Ureter (tissue), 1 donor: ENCODE measurements at places on chromosomes 6 and 20. TPM values are rescaled to one million over a fixed set of nuclear protein-coding genes. Genes with fewer than 3 reads are reported as not detected.

GRCh38 chr6:166938704-166939103, 17.6 kb downstream of the RNASET2 start:
- DNase-seq = no peak

DNA sequence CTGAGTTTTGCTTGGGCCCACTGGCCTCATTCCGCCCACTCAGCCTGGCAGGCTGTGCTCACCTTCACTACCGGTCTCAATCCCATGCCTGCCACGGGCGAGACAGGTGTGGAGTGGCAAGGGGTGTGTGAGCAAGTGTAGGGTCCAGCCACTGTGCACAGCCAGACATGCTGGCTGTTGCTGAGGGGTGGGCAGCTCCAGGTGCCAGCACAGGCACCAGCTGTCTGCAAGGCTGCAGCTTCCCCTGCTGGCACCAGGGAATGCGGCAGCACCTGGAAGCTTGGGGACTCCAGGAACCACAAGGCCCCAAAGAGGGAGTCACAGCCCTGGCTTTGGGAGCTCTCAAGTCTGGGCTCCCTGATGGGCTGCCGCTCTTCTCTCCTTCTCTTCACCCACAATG, 372.7 kb downstream of the CBLN4 start:
- DNase-seq = no peak

DNA sequence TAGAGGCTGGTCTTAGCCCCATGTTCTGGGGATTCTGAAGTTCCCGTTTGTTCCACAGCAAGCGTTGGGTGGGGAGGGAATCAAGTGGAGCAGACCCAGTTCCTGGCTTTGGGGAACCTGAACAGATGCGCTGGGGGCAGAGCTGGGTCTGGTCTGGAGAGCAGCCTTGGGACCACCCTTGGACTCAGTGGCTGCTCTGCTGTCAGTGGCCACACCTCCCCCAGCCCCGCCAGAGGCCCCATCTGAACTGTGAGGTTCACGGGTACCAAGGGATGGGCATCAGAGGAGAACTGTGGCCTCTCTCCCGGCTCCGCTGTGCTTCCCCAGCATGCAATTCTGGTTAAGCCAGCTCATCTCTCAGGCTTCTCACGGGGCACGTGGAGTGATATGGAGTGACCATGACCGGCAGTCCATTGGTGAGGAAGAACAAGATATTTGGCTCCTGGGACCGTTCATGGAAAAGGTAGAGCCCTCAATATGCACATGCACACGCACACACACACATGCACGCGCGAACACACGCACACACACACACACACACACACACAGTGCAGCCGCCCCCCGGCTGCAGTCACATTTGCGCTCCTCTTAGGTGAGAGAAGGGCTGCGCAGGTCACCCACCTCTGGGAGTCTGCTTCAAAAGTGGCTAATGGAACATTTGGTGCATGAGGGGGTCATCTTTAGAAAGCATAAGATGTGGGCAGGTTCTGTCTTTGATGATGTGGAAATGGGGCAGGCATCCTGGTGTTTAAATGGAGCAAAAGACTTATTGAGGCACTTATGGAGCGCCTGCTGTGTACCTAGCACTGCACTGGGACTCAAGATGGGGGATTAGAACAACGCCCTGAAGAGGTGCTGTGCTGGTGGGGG, 6.0 kb downstream of the DLGAP4 start:
- DNase-seq = no peak

DNA sequence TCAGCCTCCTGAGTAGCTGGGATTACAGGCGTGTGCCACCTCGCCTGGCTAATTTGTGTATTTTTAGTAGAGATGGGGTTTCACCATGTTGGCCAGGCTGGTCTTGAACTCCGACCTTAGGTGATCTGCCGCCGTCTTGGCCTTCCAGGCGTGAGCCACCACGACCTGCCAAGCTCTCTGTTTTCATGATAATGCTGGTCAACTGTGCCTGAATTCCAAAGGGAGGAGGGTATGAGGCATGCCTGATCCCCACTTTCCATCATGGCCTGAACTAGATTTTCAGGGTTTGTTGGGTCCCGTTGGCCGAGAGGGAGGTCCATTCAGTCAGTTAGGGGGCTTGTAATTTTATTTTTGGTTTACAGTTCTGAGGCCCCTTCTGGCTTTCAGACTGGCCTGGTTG, 28.0 kb upstream of the ANGPT4 start:
- no peak for DNase-seq

DNA sequence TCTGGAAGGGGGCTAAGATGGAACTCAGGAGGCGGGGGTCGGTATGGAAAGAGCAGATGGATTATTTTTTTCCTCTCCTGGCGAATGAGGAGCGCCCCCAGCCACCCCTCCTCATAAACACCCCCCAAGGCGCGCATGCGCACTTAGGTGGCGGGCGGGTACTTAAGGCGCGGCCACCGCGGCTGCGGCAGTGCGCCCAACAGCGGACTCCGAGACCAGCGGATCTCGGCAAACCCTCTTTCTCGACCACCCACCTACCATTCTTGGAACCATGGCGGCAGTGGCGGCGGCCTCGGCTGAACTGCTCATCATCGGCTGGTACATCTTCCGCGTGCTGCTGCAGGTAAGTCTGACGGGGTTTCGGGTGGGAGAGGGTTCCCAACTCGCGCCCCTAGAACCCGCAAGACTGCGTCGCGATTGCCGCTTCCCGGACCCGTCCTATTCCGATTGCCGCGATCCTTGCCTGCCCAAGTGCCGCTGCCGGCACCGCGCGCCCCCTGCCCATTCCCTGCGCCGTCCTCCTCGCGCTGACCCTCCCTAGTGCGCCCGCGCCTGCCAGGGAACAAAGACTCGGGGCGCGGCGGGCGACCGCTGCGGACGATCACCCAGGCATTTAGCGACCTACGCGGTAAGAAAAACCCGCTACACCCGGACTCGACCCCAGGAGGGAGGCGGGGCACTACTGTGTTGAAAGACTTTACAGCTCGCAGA, at the start of gene NNAT:
NNAT (plus strand) TSS at position 190 of the 711 bp plus-strand sequence; CDS start at position 272, 82 bp downstream.
- no peak for DNase-seq

GRCh38 chr20:62066983-62067433, 1.3 kb upstream of the TAF4 start:
- DNase-seq = no peak

DNA sequence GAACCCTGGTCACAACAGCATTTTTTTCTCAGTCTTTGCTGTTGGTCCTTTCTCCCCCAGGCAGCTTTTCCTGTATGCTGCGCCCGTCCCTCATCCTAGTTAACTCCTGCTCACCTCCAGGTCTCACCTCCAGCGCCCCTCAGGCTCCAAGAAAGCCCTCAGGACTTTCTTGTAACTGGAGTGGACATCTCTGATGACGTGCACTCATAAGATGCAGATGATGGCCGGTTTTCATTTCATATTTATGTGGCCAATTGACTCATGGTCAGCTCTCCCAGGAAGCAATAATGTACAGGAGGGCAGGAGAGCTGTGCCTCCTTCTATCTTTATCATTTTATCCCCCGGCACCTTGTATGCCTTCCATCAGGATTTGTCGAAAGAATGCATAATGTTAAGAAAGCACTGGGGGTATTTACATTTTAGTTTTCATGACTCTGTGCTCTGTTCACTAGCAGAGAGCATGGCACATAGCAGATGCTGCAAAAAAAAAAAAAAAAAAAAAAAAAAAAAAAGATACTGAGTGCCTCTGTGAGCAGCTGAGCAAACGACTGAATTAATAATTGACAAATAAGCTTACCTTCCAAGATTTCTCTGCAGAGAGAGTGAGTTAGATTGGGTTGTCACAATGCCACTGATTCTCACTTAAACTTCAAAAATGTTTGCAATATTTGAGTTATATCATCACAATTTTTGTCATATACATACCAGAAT, 170.2 kb downstream of the DOK5 start:
- DNase-seq = no peak

DNA sequence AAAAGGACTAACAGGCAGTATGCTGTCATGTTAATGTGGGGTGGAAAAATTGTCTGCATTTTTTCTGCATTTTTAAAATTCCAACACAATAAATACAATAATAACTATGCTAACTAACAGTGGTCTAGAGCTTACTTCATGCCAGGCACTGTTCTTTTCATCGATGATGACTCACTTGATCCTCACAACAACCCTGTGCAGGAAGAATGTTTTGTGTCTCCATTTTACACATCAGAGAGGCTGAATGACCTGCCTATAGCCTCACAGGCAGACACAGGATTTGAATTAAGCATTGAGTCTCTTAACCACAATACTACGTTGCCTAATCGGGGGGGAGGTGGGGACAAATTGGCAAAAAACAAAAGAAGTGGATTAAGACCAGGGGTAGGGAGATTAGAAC, 26.9 kb upstream of the FANCE start:
- DNase-seq = no peak

DNA sequence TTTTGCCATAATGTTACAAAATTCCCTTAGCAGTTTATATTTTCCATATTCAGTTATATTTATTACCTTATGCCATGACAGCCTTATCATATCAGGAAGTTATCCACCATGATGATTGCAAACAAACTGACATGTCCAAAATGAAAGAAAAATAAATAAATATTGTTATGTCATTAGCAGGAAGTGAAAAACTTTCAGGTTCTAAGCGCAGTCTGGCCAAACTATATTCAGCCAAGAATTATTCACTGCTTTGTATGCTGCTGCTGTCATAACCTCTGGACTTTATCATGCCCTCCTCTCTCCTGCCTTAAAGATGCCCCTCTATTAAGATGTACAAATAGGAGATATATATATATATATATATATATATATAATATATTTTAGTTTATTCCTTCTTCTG, 27.7 kb upstream of the DEFB112 start:
- no peak for DNase-seq

- peak; percentile 53 for DNase-seq
Measured at GRCh38 chr20:59403261-59403961, 103.0 kb downstream of the EDN3 start.

DNA sequence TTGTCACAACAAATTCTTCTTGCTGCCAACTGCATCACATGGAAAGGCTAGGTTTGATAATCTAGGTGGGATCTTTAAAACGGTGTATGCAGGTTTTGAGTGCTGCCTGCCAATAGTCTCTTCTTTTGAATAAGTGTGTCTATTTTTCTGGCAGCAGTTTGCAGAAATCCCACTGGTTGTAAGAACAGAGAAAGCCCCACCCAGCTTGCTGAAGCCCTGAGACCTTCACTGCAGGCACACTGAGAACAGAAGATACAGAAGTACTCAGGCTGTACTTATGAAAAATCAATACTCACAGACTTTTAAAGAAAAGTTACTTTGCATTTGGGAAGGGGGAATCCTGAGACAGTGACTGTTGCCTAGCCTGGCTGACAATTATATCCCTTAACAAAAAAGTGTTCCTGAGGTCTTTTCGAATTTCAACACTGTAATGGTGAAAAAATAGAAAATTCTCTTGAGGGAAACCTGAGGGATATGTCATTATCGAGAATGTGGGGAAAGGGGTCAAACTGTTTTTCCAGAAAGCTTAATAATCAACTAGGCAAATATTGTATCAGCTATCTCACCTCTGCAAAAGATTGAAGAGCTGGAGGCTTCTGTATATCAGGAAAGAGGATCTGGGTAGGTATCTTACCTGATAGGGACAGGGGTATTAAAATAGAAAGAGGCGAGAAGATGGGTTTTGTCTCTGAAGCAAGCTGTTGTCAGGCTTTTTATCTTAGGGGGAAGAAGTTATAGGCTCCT, 199.9 kb downstream of the LRFN2 start:
- DNase-seq = no peak

DNA sequence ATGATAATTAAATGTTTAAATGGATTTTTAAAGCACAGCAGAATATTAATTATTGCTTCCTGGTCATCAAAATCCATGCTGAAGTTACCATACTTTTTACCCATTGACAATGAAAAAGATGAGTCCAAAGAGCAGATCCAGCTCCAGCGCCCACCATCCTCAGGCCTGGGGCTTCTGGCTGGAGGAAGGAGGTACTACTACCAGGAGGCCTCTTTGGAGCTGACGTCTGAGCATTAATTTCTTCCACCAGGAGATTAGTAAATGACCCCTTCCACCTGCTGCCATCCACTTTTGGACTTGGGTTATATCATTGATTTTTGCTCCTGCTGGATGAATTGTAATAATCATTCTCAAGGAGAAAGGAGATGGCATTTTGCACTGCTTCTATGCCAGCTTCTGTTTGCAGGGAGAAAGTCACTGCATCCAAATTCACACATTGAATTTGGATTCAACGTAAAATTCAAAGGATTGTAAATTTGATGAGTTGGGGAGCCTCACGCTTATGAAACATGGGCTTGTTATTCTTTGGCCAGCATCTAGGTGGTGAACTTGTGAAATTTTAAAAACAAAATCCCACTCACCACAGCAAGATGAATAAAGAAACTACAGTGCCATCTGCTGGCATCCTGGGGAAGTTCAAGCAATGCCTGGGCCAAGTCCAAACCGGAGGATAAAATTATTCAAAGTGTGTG, 121.8 kb downstream of the SASH1 start:
- DNase-seq = peak; percentile 83

DNA sequence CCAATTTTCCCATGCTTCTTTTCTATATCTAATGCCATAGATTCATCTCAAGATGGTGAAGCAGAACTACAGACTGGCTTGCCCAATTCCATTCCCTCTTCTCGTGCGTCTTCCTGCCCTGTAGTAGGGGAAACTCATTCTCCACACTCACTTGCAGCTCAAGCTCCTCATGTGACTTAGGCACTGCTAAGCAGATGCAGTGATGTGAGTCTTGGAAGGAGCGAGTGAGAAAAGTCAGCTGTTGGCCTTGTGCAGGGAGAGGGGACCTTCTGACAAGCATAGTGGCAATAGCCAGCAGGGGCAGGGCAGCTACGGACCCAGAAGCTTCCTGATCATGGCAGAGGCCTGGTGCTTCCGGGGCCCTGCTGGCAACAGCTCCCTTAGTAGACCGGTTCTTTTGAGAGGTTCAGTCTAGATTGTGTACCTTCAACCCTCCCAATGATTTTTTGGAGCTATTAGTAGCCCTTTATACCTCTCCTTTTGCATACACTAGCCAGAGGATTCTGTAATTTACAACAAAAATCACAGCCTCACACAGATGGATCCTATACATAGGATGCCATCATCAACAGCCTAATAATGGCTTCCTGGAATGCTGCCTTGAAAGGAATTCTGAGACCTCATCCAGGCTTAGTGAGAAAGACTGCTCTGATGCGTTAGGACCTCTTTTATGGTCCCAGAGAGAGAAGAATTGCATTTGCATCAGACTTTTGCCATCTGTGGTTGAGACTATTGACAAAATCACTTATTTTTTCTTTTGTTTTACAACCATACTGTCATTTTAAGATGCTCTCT, 121.5 kb upstream of the RIPOR2 start:
- DNase-seq = no peak

- no peak for DNase-seq
Measured at GRCh38 chr6:33339193-33339592, 21.6 kb upstream of the ZBTB22 start.

Gene HLA-DRB1
- total RNA-seq = 109 TPM

Gene CRISP2
- total RNA-seq = 0.60 TPM

Gene MUCL3
- not detected for total RNA-seq

Gene FAXC
- 2.7 TPM for total RNA-seq

Gene CST7
- total RNA-seq = 1.6 TPM

Gene LRP11
- total RNA-seq = 73.6 TPM

Gene TRAPPC3L
- not detected for total RNA-seq
